Vagina (tissue), 2 donors: ENCODE measurements at places on chromosomes 13 and 19.

DNA sequence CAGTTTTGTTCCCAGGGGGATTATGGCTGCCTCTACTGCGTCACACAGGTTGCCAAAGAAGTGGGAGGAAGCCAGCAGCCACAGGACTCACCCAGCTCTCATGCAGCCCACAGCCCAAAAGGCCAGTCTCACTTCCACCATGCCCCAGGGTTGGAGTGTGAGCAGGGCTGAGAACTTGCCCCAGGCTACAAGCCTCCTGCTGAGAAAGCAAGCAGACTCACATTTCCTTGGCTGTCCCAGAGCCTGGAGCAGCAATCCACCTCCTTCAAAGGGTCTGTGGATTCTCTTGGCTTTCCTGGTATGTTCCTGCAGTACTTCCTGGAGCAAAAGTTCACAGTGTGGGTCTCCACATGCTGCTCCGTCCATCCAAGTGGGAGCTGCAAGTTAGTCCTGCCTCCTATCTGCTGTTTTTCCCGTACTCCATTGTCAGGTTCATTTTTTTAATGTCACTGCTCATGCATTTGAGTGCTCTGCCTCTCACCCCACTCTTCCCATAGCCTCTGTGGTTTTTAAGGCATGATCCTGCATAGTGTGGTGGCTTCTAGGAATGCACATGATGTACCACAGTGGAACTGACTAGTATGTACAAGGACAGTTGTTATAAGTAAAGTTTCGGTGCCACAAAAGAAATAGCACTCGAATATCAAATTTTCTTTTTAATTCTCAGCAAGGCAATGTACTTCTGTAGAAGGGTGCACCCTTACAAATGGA is 56.2 kb upstream of the ARHGEF7 start:
- DNase-seq = no peak

DNA sequence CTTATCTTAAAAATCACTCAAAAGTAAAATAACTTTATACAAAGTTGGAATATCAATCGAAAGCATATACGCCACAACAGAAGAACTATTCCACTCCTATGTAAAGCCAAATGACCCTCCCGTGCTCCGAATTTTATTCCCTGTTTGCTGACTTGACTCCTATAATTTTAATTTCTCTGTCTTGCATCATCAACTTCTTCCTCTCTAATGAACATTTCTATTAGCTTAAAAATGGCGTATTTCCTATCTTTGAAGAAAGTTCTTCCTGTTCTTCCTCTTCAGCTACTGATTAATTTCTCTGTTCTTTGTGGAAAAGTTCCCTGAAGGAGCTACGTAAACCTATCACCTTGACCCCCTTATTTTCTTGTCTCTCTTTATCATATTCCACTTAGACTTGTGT is 389.3 kb downstream of the LMO7 start:
- no peak for DNase-seq

DNA sequence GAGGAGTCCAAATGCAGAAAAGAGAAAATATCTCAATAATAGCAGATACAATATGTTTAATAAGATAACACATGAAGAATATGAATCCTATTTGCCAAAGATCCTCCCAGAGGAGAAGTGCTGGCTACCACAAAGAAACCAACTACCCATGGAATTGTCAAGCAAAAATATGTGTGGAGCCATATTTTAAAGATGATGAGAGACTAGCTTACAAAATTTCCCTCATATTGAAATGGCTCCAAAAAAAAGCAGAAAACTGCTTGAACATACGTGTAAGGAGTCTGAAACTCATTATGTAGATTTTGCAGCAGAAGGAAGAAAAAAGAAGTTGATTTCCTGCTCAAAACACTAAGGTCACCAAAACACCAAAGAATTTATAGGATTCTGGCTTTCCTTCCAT is 94.2 kb downstream of the USP12 start:
- no peak for DNase-seq

DNA sequence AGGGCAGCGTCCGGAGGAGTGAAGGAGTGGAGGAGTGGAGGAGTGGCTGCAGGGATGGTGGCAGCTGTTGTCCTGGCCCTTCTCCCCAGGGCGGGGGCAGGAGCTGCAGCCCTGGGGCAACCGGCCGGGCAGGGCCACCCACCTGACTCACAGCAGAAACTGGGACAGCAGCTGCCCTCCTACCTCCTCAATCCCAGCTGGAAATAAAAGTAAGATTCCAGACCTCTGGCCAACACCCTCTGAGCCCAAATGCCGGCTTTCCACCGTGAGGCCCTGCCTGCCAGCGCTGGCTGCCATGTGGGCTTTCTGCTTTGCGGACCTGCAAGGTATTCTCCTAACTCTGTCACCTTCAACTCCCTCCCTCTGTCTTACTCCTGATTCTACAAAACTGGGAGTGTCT is 3.3 kb upstream of the CLPP start:
- no peak for DNase-seq

DNA sequence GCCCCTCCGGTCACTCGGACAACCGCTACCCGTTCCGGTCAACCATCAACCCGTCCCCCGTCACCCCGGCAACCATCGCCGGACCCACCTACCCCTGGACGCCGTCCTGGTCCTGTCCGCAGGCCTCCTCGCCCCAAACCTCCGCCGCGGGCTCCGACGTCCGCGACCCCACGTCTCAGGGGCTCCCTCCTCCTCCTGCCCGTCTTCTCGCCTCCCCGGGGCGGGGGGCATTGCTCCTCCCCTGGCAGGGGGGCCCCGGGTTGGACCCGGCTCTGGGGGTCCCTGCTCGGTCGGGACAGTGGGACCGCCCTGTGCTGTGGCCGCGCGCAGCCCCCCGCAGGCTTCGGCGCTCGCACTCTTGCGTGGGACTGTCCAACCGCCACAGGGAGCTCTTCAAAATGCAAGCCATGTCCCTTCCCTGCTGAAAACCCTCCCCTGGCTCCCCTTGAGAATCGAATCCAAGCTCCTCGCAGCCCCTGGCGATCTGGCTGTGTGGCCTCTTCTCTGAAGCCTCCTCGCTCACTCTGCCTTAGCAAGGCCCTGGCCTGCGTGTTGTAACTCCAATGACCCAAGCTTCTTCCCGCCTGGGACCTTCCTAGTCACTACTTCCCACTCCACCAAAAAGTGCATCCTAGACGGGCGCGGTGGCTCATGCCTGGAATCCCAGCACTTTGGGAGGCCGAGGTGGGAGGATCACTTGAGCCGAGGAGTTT is 8.4 kb downstream of the EPHX3 start:
- no peak for DNase-seq

DNA sequence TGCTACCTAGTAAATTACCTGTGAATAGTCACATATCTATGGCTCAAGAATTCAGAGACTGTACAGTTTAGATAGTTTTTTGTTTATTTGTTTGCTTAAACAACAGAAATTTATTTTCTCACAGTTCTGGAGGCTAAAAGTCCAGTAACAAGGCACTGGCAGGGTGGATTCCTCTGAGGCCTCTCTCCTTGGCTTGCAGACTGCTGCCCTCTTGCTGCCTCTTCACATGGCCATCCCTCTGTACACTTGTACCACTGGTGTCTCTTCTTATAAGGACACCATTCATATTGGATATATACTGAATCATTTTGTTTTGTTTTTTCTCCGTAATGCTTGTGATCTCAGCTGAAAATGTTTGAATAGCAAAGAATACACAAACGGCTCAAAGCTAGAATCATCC is 56.4 kb upstream of the MIR17HG start:
- DNase-seq = no peak

GRCh38 chr19:33724721-33725060 is 72.0 kb upstream of the KCTD15 start:
- DNase-seq = no peak

- DNase-seq = no peak
Observed at GRCh38 chr13:34108410-34108809, 290.5 kb downstream of the RFC3 start.

GRCh38 chr13:29472332-29472961 is 123.0 kb downstream of the SLC7A1 start:
- DNase-seq = no peak

DNA sequence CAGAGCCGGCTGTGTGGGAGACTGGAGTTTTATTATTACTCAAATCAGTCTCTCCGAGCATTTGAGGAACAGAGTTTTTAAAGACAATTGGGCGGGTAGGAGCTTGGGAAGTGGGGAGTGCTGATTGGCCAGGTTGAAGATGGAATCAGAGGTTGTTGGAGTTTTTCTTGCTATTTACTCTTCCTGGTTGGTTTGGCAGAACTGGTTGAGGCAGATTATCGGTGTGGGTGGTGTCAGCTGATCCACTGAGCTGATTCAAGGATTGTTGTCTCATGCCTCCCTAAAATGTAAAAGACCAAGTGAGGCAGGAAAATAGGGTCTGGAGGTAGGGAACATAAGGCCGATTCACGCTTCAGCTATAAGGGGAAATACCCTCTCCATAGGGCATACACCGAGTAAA is 1.3 kb upstream of the TDRD12 start:
- no peak for DNase-seq

DNA sequence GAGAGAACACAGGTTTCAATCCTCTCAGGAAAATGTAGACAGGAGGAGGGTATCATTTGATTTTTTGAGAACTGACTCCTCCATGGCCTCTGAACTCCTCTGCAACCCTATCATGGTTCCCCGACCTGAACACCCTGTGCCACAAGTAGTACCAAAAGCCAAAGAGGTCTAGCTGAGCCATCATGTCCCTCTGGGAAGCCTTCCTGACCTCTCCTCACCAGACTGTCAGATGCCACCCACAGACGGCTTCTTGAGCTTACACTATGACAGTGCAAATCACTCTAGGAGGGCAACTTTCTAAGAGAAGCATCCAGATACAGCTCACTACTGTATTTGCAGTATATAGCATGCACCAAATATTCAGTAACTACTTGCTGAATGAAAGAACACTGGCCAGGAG is 3.7 kb downstream of the HNRNPL start:
- no peak for DNase-seq

DNA sequence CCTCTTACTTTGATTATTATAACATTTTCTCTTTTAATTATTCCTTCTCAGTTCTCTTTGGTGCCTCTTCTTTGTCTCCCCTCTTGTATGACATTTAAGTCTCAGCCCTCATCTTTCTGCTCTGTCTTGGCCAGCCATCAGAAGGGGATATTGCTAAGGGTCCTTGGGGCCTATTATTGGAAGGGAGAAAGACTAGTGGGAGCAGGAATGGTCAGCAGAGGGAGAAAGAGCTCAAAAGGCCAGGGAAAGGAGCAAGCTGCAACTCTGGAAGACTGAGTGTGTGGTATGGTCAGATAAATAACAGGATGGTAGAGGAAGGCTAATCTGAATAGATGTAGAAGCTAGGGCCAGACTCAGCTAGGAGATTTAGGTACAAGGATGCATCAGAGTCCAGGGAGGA is 336.9 kb downstream of the TDRD3 start:
- DNase-seq = no peak

DNA sequence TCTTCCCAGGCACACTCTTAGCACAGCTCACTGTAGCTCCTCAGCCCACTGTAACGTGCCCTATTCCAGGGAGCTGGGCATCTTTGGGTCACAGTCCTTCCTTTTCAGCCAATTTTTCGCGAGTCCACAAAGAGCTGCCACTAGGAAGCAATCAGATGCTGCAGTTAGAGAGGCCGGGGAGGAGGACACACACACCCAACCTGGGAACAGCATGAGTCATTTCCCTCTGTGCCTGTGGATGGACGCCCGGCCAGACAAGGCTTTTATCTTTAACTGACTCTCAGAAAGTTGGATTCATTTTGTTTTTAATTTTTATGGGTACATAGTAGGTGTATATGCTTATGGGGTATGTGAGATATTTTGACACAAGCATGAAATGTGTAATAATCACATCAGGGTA is 918.6 kb downstream of the UQCRFS1 start:
- DNase-seq = no peak

DNA sequence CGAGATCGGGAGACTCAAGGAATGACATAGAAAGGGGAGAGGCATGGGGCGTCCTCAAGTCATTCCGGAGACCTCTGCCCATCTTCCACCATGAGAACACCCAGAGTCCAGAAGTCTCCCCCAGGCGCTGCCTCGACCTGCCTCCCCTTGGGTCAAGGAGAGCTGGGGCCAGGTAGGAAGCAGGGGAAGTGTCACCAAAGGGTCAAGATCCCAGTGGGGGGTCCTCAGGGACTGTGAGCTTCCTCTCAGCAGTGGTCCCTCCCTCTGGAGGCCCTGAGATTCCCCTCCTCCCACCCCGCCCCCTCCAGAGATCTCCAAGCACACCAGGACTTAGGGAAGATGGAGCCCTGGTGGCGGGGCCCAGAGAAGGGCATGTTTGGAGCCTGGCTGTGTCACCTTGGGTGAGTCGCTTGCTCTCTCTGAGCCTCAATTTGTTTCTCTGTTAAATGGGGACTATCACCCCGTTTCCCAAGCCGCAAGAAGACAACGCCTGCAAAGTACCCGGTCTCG is 919 bp downstream of the DACT3 start:
- DNase-seq = no peak

DNA sequence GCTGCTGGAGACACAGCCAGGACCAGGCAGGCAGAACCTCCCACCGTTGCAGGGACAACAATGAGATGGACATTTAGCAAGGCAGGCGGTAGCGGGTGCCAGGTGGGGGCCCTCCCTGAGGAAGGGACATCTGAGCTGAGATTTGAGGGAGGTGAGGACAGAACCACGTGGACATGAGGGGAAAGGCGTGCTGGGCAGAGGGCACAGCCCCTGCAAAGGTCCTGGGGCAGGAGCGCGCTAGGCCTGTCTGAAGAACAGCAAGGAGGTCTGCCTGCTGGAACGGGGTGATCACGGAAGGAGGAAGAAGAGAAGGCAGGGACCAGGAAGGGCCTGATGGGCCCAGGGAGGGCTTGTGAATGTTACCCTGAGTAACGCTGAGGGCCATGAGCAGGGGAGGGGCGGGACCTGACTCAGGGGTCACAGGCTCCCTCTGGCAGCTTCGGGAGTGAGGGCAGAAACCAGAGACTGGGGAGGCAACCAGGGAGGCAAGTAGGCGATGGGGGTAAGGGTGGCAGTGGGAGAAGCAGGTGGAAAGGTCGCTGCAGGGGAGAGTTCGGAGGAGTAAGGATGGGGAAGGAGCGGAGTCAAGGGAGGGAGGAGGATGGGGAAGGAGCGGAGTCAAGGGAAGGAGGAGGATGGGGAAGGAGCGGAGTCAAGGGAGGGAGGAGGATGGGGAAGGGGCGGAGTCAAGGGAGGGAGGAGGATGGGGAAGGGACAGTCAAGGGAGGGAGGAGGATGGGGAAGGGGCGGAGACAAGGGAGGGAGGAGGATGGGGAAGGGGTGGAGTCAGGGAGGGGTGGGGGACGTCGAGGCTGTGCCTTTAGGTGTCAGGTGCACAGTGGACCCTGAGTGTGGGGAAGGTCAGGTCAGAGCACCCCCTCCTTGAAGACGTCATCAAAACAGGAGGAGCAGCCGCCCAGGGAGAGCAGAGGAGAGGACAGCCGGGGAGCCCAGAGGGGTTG is 15.7 kb upstream of the B3GNT3 start:
- no peak for DNase-seq

DNA sequence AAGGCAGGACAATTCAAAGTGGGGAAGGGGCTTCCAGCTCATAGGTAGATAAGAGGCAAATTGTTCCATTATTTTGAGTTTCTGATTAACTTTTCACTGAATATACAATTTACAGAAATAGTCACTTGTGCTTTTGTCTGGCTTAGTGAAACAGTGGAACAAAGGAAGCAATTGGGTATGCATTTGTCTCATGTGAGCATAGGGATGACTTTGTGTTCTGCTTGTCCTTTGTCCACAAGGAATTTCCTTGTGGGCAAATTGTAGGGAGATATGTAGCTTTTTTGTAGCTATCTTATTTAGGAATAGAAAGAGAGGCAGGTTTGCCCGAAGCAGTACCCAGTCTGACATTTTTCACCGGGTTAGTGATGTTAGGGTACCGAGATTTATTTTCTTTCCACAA is 1224.8 kb downstream of the SLITRK1 start:
- no peak for DNase-seq

- DNase-seq = no peak
Observed at GRCh38 chr13:27853861-27854260, 61.6 kb downstream of the GSX1 start.

- no peak for DNase-seq
Observed at GRCh38 chr13:38008636-38009035, 139.1 kb upstream of the TRPC4 start.
